Activated T-helper 1 cell treated with anti-CD3 and anti-CD28 coated beads, Interleukin-12 subunit alpha, Interleukin-12 subunit beta, Interleukin-2, Interleukin-4 antibody, amounts not matched to agents 30 ng/mL and 10 ng/mL and 1 ng/mL, durations not matched to agents 14 hours and 24 hours and 36 hours (primary cell): ENCODE measurements at places on chromosomes 3 and 15. TPM values are rescaled to one million over a fixed set of nuclear protein-coding genes. Genes with fewer than 3 reads are reported as not detected.
A peak's percentile ranks its signal among the peaks of the same experiment; 100 is the strongest.

GRCh38 chr15:98381446-98381845 lies 266.9 kb upstream of the IGF1R start:
- no peak for DNase-seq

- DNase-seq, result no peak
Observed at GRCh38 chr15:62740141-62741004, 302.2 kb upstream of the TPM1 start.

- DNase-seq, result no peak
Observed at GRCh38 chr15:25971053-25971452, 107.9 kb upstream of the ATP10A start.

DNA sequence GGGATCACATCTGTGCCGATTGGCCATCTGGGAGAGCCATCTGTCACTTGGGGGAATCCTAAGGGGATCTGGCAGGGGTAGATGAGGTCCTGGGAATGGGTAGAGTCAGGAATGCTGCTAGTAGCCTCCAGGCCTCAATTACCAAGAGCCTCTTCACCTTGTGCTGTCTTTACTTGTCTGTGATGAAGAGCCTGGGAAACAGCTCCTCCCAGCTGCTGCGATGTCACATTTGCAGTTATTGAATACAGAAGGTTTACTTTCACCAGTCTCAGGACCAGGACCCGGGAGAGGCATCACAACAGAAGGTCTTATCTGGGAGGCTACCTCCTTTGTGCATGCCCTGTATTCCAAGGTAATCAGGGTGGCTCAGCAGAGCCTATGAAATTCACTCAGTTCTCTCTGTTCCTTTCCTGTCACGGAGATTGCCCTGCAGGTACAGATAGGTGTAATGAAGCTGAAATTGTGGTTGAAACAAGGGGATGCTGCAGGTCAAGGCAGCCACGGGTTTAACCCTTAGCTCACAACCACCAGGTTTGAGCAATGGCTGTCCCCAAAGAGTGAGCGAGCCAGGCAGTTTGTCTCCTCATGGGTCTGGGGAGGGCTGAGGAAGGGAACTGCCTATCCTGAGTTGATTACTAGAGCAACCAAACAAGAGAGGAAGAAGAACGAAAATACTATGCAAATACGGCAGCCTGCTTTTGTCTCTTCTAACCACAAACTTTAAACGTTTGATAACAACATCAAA lies 298.9 kb upstream of the RORA start:
- no peak for DNase-seq

DNA sequence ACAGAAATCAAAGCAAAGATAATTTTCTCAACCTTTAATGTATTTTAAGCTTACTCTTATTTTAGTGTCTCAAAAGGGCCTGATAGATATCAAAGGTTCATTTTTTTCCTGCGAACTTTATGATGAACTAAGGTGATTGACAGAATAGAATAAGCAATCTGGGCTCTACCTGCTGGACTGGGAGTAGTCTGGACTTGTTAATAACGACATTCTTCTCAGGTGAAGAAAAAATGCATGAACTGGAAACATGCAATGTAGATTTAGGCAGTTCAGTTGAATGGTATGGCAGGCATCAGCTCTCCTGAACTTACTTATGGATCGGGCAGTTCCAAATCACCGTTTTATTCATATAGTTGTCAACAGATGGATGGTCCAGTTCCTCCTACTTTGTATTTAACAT lies 189.7 kb upstream of the ZBTB20 start:
- no peak for DNase-seq

COL6A6 gene
- total RNA-seq, result not detected in 2 replicates

DNA sequence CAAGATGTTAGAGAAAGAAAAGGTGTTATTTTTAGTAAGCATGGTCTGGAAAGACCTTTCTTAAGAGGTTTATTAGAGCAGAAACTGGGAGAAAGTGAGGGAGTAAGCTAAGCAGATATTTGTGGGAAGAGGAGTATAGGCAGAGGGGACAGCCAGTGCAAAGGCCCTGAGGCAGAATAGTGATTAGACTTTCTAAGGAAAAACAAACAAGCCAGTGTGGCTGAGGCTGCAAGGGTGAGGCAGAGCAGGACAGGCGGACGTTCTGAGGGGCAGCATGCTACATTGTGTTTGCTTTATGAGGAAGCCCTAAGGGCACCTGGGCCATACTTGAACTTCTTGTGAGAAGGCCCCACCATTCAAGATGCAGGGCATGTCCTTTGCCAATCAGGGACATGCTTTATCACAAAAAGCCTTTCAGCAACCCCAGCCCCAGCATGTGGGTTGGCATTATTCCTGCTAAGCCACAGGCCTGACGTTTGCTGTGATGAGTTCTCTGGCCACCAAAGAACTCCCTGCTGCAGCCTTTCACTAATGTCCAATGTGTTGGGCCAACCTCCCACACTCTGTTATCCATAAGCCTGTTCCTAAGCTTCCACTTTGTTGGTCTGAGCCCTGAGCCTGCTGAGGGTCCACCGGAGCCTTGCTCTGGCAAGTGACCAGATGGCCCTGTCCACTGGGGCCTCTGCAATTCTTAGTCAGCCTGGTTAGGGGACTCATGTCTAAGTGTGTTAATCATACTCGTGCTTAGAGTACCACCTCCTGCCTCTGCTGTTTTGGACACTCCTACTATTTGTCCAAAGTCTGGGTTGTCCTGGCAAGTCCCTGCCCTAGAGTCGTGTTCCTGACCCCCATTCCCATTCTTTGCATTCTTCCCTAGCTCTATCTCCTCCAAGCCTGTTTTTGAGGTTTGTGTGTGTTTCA lies 209.9 kb upstream of the CTNNB1 start:
- DNase-seq, result no peak

DNA sequence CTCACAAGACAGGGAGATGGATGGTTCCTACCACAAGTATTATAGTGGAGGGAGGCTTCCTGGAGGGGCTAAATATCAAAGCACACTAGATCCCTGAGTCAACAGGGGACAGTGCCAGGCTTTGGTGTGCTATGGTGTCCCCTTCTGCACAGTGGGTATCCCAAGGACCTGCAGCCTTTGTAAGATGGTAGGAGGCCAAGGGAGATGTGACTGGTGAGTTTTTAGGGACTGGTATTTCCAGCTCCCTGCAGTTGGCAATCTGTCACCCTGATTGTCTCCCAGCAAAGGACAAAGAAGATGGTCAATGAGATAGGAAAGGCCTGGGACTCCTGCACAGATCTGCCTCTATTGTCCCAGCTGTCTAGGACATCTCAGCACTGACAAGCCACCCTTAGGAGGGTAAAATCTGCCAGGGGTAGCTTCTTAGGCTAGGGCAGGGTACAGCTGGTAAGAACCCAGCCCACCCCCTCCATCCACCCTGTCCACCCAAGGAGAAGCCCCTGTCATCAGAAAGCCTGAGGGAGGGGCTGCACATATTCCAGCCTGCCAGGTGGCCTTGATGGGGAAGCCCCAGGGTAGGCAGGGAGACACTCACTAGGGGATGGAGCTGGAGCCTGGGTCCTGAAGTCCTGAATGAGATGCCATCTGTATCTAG lies 631 bp downstream of the CYP1A1 start:
- DNase-seq, result no peak

BCL2A1 gene
- 91.8 and 95.0 TPM in 2 replicates for total RNA-seq

GRCh38 chr3:192062186-192062585 lies 601.2 kb downstream of the PYDC2 start:
- no peak for DNase-seq

CLDN16 gene
- not detected in 2 replicates for total RNA-seq

PLA2G4F gene
- total RNA-seq, result not detected in 2 replicates

DNA sequence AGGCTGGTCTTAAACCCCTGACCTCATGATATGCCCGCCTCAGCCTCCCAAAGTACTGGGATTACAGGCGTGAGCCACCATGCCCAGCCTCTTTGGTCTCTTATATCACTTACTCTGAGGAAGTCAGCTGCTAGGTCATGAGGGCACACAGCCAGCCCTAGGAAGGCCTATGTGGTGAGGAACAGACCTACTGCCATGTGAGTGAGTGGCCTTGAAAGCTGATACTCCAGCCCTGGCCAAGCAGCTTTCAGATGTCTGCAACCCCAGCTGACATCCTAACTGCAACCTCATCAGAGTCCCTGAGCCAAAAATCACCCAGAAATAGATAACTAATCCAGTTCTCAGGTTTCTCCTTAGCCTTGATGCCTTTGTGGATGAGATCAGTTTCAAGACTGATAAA lies 224.3 kb downstream of the EDEM1 start:
- DNase-seq, result no peak

GRCh38 chr3:58305882-58306711 lies at the start of the genes HTD2 and RPP14:
Gene HTD2 (plus strand): TSS chr3:58306520. CDS start chr3:58317614, 11,094 bp downstream.
Gene RPP14 (plus strand): TSS chr3:58306245. CDS start chr3:58310330, 4,085 bp downstream.
- peak; percentile 98 for DNase-seq

GRCh38 chr3:64687781-64688604 lies at the start of gene ADAMTS9:
Gene ADAMTS9 (minus strand): TSS chr3:64688000. CDS start chr3:64687657, 343 bp downstream.
- DNase-seq, result no peak

- no peak for DNase-seq
Observed at GRCh38 chr15:57432141-57432741, 55.9 kb downstream of the CGNL1 start.

LRRIQ4 gene
- 0.10 and 0.12 TPM in 2 replicates for total RNA-seq

SNTN gene
- not detected in 2 replicates for total RNA-seq

DNA sequence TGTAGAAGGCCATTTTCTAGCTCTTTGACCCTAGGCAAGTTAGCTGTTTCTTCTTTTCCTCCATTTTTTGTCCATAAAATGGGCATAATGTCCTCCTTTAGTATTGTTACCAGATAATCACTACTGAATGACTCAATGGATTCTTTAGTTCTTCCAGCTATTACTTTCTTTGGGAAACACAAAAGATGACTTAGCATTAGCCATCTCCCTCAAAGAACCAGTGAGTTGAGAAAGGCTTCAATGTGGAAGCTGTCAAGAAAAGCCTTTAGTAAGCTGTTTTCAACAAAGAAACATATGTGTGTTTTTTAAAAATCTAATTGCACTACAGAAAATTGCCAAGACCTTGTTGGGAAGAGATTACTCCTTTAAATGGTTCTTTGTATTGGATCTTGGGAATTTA lies 135.7 kb downstream of the SLC9A9 start:
- DNase-seq, result no peak

BBS4 gene
- total RNA-seq, result 10.0 and 10.3 TPM in 2 replicates

ZNF385D gene
- not detected in 2 replicates for total RNA-seq

CHSY1 gene
- total RNA-seq, result 76.3 and 78.0 TPM in 2 replicates

DNA sequence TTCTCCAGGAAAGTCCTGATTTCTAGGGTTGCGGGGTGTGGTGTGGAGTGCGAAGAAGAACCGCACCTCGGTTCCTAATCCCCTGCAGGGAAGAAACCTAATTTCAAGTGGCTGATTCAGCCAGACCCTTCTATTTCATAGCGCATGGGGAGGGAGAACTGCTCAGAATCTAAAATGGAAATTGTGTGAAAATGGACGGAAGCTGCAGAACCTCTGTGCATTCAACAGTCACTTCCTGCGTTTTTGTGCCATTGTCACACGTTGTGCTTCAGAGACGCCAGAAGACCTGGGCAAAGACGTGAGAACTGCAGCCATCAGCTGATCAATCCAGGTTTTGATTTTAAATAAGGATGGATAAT lies 1.2 kb downstream of the SIDT1 start:
- DNase-seq, result peak; percentile 37

GRCh38 chr3:127610105-127610504 lies 11.9 kb downstream of the MCM2 start:
- no peak for DNase-seq

ADCY5 gene
- not detected in 2 replicates for total RNA-seq

DNA sequence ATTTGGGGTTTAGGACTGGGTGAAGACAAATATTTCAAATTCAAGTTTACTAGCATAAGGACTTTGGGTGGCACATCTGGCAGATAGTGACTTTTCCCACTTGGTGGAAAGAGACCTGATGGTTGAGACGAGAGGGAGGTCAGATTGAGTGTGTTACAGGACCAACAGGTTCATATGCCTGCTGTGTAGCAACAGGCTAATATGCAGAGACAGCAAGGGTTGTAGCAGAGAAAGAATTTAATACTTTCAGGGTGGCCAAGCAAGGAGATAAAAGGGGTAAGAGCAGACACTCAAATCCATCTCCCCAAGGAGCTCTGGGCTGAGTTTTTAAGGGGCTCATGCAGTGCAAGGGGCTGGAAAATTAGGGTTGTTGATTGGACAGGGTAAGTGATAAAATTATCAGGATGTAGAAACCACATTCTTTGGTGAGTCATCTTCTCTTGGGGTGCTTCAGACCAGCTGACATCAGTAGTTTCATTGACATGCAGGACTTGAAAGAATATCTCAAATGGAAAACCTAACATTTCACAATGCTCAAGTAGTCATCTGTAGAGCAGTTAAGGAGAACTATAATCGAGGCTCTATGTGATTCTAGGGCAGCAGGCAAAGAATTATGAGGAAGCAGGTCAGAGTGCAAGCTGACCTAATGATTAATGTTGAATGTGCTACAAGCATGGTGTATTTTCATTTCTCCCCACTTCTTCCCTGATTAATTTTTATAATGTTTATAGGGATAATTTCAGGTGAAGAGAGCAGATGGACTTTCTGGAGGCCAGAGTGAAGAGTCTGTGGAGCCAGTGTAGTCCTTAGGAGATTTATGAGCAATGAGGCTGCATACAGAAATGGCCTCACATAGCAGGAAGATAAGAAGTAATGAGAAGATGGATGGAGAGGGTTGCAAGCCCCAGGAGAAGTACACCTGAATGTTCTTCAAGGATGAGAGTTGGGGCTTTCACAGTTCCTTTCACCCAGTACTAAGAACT lies 13.7 kb downstream of the FOXB1 start:
- no peak for DNase-seq

- no peak for DNase-seq
Observed at GRCh38 chr3:148955544-148956346, 35.6 kb upstream of the GYG1 start.

DNA sequence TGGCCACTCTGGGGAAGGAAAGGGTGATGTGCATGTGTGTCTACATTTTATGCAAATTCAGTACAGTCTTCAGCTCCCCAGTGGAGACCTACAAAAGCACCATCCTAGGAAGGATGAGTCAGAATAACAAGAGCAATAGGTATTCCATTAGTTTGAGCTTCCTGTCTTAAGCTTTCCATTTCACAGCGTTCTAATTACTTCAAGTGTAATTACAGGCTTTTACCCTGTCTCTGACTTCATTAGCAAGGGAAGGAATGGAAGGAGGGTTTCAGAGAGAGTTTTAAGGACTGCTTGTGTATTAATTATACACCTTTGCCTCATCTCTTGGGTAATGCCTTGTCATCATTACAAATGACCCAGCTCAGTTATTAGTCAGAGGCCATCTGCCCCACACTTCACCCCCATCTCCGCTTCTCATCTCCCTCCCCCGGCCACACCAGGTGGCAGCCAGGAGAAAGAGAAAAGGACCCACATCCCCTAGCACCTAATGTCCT lies 202.8 kb upstream of the MRPL3 start:
- no peak for DNase-seq

- no peak for DNase-seq
Observed at GRCh38 chr3:114020907-114021306, 35.4 kb downstream of the CCDC191 start.

- DNase-seq, result no peak
Observed at GRCh38 chr3:47225310-47225906, 57.2 kb downstream of the KIF9 start.

DNA sequence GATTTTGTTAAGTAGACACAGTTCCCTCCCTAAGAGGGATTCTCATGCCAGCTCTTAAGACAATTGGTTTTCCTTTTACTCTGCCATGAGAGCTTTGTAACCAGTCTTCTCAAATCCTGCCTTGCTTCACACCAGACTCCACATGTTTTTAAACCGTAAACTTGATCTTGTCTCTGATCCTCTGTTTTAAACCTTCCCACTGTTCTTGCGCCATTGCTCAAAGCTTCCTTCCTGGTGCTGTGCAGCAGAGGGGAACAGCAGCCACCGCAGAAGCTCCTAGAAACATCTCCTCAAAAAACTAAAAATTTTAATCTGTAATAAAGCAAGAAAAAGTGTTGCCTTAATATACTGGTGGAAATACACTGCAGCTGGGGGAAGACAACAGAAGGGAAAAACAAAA lies 154.5 kb upstream of the SATB1 start:
- no peak for DNase-seq

GRCh38 chr3:138670407-138670806 lies 61.8 kb downstream of the FAIM start:
- no peak for DNase-seq

GRCh38 chr3:165181556-165181955 lies 14.6 kb downstream of the SLITRK3 start:
- DNase-seq, result no peak
